Calu3 (cell line): ENCODE measurements at places on chromosomes 4 and X. TPM values are rescaled to one million over a fixed set of nuclear protein-coding genes. Genes with fewer than 3 reads are reported as not detected.
A peak's percentile ranks its signal among the peaks of the same experiment; 100 is the strongest.

DNA sequence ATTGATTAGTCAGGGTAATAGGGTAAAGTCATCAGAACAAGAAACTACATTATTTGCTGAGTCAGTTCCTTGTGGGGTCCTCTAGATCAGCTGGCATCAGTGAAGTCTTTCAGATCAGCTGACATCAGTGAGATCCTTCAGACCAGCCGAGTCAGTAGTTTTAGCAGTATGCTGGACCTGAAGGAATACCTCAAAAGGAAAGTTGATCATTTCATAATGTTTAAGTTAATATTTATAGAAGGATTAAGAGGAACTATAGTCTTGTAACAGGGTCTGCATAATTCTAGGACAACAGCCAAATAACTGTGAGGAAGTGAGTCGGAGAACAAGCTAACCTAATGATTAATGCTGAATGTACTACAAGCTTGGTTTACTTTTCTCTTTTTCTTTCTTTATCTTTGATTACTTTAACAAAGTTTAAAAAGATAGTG lies 958 bp upstream of the UGT2B7 start:
- no peak for DNase-seq

- DNase-seq, result no peak
Measured at GRCh38 chr4:101027721-101028120, 319.6 kb downstream of the PPP3CA start.

DNA sequence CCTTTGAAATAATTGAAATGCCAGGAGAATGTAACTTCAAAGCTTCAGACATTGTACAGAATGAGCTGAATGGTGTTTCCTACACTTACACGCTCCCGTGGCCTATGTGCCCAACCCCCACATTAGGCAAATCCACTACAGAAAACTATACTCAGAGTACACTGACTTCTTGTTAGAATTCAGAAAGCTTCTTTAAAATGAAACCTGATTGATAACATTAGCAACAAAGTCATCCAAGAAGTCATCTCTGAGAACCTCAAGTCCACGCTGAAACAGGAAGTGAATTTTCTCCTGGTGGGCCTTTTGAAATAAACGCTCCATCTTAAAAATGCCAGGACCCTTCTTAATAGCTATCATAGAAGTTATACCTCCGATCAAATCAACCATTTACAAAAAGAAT lies 136.3 kb downstream of the TSPAN5 start:
- DNase-seq, result no peak

GRCh38 chr4:7584606-7585159 lies 150.0 kb upstream of the PSAPL1 start:
- no peak for DNase-seq

DNA sequence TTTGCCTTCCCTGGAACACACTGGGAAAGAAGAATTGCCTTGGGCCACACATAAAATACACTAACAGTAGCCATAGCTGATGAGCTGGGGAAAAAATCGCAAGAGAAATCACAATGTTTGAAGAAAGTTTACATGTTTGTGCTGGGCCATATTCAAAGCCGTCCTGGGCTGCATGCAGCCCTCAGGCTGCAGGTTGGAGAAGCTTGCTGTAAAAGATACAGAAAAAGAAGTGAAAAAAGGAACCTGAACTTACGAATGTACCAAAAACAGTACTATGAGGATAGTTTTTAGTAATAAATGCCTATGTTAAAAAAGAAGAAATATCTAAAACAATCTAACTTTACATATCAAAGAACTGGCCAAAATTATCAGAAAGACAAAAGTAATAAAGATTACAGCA lies 82.1 kb downstream of the UGT2B28 start:
- DNase-seq, result no peak

- no peak for DNase-seq
Measured at GRCh38 chr4:101232074-101232776, 115.1 kb downstream of the PPP3CA start.

- peak; percentile 7 for DNase-seq
Measured at GRCh38 chrX:113741744-113742143, 842.1 kb upstream of the HTR2C start.

DNA sequence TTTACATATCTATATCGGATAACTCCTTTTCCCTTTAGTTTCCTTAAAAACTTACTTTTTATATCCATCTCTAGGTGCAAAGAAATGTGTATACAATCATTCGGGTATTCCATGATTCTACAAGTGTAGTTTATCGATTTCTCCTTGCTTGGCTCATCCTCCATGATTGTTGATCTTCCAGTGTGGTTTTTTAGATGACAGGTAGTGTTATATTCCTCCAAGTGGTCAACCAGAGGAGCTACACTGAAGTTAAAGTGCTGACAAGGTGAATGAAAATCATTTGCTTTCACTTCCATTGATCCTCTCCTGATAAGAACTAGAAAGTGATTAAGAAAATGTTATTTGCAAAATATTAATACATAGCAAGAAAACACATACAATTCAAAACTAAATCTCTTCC lies 38.5 kb downstream of the TMEM156 start:
- DNase-seq, result no peak

GRCh38 chrX:4179031-4179430 lies 465.6 kb upstream of the PRKX start:
- DNase-seq, result no peak

- DNase-seq, result no peak
Measured at GRCh38 chrX:64885850-64886249, 90.4 kb downstream of the ZC4H2 start.

Gene KIT
- total RNA-seq, result not detected in 2 replicates
